Airway epithelial cell (primary cell): ENCODE measurements at places on chromosomes 1 and 21. TPM values are rescaled to one million over a fixed set of nuclear protein-coding genes. Genes with fewer than 3 reads are reported as not detected.

The OR2M3 gene
- not detected in 2 replicates for total RNA-seq

The SPRR1A gene
- 83.3 and 172 TPM in 2 replicates for total RNA-seq

The ADGRL2 gene
- 40.2 and 53.3 TPM in 2 replicates for total RNA-seq

The RIMKLA gene
- not detected in 2 replicates for total RNA-seq

The FCRL5 gene
- total RNA-seq = not detected in 2 replicates

The UMODL1 gene
- total RNA-seq = not detected in 2 replicates

The NPL gene
- 0.88 and 2.7 TPM in 2 replicates for total RNA-seq

The TP73 gene
- 6.1 and 9.5 TPM in 2 replicates for total RNA-seq

The ACOT11 gene
- 6.2 and 8.2 TPM in 2 replicates for total RNA-seq

The DIRAS3 gene
- total RNA-seq = 0.46 and 0.63 TPM in 2 replicates

The ITLN2 gene
- total RNA-seq = not detected in 2 replicates

The CXADR gene
- total RNA-seq = 13.3 and 17.1 TPM in 2 replicates

The TPTE gene
- not detected in 2 replicates for total RNA-seq

The KIAA1614 gene
- total RNA-seq = 0.21 and 0.28 TPM in 2 replicates

The CD5L gene
- not detected in 2 replicates for total RNA-seq
